ENCODE measurements at places on chromosomes 7 and 10.

DNA sequence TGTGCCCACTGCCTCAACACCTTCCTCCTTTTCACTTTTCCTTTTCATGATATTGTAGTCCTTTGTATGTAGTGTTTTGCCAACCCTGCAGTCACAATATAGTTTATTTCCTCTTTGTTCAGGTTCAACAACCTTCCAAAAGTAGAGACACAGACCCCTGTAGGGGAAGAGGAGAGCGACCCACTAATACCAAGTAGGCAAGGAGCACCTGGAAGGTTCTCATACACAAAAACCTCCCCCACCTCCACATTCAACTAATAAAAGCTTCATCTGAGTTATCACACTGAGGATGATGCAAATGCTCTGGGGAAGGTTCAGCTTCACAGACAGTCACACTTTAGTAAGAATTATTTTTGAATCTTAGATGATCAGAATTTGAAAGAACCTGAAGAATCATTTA lies 41.6 kb downstream of the PIK3AP1 start:
- DNase-seq = no peak

GRCh38 chr10:119542988-119543813 lies 682 bp upstream of the RGS10 start:
- peak; percentile 40 for DNase-seq

DNA sequence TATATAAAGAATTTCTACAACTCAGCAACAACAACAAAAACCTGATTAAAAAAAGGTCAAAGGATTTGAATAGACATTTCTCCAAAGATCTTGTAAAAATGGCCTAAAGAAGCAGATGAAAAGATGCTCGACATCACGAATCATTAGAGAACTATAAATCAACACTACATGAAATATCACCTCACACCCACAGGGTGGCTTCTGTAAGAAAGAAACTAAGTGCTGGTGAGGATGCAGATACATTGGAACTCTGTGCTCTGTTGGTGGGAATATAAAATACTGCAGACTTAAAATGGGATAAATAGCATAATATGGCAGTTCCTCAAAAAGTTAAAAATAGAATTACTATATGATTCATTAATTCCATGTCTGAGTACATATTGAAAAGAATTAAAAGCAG lies 38.3 kb upstream of the CDCA7L start:
- DNase-seq = no peak

DNA sequence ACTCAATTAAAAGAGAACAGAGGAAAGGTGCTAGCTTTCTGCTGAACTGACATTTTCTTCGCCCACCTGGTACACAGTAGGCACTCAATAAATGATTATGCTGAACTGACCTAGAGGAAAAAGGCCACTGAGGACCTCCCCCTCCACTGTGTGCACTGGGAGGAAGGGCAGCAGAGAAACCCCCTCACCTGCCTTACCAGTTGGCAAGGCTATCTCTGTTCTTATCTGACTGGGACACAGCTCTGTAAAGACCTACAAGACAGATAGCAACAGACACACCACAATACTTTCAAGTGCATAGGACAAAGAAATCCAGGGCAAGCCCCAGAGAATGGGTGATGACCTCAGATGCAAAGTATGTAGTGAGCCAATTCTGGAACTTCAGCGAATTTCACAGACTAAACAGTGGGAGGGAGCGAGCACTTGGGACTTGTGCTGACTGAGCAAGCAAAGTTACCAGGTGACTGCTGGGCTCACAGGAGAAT lies 30.4 kb downstream of the PDLIM1 start:
- no peak for DNase-seq

DNA sequence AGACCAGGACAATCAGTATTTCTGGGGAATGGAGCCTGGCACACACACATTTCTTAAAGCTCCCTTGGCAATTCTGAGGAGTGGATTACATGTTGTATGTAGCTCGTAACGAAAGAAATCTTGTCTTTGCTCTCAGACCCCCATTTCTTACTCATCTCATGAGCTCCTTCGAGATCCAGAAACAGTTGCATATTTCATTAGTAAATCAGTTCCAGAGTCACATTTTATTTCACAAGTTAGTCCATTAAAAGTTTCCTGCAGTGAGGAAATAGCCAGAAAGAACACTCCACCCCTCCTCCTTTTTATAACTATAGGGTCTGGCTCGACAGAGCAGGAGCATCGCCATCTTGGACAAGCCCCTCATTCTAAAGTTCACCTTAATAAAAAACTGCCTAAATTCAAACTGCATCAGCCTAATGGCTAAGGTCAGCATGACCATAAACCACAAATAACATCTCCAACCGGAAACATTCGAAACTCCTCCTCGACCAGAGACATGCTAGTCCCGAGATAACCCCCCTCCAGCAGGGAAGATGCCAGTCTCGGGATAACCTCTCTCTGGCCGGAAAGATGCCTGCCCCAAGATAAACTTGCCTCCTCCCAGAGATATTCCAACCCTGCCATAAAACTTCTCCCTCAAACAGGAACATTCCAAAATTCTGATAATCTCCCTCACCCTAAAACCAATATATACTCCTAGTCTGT lies 7.4 kb downstream of the EGFR start:
- DNase-seq = no peak

DNA sequence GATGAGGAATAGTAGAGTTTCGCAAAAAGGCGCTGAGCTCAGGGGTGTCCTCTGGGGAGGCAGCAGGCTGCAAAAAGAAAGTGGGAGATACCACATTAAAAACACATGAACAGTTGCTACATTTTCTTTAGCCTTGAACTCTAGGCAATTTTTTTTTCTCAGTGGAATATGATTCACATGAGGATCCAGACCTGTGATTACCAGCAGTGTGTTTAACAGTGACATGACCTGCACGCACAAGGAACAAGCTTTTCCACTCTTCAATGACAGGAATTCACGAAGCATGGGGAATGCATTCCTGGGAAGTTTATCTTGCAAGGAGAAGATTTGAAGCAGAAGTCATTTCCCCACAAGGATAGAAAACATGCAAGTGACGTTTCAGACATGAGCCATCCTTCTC lies 161.6 kb downstream of the ITGA8 start:
- no peak for DNase-seq

GRCh38 chr7:16106869-16107268 lies 314.5 kb downstream of the CRPPA start:
- DNase-seq = no peak

DNA sequence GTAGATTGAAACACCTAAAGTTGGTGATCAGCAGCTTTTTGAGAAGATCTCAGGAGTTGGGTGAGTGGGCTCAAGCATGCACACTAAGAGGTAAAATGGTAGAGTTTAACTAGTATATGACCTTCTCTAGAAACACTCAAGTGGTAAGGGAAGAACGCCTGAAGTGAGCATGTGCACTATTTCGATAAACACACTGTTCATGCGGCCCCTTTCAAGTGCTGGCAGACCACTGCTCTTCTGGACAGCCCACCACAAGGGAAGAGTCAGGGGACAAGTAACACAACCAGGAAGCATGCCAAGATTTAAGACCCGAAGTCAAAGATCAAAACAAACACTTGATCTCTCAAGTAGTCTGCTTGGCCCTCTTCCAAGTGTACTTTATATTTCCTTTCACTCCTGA lies 519.5 kb upstream of the ZWINT start:
- no peak for DNase-seq

DNA sequence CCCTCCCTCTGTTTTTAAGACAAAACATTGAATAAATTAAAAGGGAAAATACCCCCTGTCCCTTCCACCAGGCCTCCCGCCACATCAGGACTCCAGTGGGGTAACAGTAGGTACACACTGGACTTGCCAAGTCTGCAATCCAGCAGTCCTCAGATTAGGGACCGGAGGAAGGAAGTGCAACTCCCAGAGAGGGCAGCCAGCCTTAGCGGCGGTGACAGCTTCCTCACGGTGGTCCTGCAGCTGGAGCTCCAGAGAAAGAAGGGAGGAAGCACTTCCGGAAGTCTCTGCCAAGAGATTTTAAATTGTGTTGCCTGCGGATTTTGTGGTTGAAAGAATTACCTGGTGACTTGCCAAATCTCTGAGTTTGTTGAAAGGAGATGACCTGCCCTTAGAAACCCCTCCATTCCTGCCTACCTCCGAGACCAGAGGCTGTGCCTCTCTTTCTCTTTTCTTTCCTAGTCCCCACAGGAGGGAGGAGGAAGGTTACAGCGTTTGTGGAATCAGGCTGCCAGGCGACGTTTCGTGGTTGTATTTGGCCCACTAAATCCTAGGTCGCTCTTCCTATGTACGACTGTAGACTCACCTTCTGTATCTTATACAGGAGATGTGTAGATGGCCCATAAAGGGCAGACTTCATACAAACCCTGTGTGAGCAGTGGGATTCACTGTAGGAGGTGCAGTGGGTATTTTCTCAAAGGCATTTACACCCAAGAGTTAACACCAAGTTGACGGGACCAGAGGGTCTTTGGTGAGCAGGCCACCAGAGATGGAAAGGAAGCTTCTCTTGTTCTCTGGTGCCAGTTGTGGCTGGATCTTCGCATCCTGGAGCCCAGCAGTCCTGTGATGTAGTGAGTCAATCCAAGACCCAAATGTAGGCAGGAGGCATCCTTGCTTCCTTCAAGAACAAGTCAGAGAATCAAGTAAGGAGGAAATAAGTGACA lies 77.9 kb downstream of the INSIG1 start:
- DNase-seq = no peak

DNA sequence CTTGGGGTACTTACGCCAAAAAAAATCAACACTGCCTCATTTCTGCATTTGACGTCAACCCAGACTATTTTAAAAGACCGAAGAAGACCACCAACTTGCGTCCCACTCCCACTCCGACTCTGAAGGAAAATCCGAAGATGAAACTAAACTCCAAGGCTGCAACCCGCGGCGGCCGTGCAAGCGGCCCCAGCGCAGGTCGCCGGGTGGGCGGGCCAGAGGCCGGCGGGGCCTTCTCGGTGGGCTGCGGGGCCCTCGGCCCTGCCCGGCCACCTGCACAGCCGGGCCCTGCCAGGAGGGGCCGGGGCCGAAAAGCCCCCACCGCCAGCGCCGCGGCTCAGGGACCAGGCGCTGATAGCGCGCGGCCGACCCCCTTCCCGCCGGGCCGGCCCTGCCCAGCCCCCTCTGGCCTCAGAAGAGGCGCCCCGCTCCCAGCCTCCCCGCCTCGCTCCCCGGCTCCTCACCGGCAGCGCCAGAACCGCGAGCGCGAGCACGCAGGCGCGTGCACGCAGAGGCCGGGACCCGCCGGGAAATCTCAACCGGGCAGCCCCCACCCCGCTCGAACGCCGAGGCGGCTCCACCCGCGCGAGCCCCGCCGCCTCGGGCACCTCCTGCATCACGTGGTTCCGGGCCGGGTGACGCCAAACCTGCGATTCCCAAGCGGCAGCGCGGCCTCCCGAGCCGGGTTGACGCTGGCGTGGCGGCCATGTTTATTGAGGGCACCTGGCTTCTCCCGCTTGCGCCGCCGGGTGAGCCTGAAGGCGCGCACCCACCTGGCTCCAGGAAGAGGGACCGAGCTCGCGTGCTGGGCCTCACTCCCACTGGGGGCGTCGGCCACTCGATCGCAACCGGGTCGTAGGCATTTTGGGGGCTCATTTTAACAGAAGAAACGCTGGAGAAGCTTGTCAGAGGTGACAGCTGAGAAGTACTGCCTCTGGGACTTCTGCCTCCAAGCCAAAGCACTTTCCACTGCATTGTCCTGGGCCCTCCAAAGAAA lies at the start of gene C7orf25:
TSS of gene C7orf25 (minus strand) at position 617 of the 994 bp plus-strand sequence. CDS start 1,170 bp downstream, outside the sequence.
- peak; percentile 95 for DNase-seq

DNA sequence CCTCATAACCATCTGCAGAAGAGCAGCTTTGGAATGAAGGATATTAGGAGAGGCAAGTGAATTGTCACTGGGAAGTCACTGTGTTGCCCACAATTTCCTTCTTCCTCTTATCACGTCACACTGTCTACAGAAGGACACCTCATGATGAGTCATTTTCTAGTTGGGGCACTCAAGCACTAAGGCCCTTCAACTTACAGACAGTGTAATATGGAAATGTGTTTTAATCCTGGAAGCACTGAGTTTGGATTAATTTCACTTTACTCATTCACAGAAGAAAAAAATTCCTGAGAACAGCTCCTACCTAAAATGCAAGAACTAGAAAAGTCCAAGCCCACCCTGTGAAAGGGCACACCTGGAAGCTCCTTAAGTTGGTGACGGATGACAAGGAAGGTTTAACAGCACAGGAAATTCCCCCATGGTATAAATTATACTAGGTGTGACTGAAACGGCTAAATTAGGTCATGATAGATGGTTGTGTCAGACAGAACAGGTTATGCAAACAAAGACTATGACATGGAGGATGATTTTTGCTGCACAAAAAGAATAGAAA lies 56.6 kb downstream of the PARD3 start:
- DNase-seq = no peak

- peak; percentile 87 for DNase-seq
Measured at GRCh38 chr10:110872145-110872983, 636 bp downstream of the PDCD4 start.

DNA sequence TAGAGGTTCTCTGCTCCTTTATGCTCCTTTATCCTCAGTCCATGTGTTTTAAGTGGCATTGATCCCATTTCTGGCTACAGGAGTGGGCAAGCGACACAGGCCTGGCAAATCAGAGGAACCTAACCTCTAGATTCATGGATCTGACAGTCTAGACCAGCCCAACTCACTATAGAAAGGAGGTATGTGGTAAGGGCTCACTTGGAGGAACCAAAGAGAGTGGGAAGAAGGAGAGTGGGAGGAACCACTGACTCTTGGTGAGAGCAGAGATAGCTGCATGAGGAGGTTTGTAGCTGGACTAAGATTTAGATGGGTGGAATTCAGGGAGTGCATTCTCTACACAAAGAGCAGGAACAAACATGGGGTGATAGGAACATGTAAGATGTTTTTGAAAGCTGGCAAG lies 11.6 kb upstream of the FRAT1 start:
- no peak for DNase-seq

DNA sequence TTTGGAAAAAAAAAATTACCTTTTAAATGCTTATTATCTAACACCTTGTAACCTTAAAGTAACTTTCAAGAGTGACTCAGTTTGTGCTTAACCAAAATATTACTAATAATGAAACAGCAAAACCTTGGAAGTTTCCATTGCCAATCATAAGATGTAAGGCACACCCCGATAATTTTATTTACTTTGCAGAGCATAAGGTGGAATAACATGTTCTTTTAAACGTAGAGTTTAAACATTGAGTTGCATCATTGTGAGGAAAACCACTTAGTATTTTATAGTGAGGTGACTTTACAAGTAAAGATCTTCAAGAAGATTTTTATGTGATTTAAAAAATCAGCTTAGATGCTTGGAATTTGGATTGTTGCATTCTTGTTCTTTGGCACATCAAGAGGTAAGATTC lies at the start of gene PNLIPRP3:
TSS of gene PNLIPRP3 (plus strand) at position 177 of the 400 bp plus-strand sequence. CDS start at position 343, 166 bp downstream.
- no peak for DNase-seq

DNA sequence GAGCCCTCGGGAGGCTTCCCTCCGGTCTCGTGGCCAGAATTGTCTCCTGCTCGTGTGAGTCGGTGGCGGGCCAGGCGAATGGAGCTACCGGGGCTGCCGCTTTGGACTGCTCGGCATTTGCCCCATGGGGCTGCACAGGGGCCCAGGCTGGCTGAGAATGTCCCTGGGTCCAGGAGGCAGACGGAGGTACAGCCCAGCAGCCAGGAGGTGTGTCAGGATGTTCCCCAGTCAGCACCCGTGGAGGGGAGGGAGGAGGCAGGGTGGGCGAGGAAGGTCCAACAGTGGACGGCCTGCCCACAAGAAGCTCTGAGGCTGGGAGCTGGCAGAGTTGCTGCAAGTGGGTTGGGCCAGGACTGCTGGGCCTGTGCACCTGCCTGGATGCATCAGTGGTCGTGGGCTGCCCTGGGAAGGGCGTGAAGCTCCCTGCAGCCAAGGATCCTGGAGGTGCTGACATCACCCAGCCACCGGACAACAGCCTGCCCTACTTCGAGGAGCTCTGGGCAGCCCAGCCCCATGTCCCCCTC lies 46.4 kb downstream of the PDGFA start:
- no peak for DNase-seq
